ENCODE measurements at places on chromosomes 4 and X.

- DNase-seq: no peak
Observed at GRCh38 chr4:188452097-188452496, 312.9 kb downstream of the TRIML1 start.

GRCh38 chr4:60724623-60725022, 475.5 kb upstream of the ADGRL3 start:
- no peak for DNase-seq

DNA sequence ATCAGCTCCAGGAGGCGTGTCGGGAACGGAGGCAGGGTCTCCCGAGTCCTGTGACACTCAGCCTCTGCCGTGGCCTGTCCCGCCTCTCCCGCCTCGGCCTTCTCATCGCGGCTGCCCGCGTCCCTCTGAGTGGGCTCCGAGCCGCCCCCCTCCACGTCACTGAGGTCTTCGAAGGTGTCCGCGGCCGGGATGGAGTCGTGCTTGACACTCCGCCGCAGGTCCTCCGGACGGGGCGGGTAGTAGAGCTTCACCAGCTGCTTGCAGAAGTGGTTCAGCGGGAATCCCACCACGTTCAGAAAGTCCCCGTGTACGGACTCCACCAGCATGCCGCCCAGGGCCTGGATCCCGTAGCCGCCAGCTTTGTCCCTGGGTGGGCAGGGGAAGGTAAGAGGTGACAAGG, 25.0 kb downstream of the ASMTL start:
- DNase-seq: no peak

DNA sequence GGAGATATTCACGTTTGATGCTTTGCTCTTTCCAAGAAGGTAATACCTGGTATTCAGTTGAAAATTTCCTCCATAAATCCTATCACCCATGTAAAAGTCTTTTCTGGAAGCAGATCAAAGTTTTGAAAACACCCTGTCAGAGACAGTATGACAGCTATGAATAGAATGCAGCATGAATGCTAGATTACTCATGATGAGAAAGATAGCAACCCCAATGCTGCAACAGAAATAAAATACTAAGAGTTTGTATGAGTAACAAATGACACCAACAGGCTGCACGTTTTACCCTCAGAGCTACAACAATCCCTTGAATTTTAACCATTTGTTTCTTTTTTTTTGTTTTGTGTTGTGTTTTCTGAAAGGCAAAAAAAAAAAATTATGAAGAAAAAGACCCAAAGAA, 108.6 kb downstream of the ARHGAP6 start:
- no peak for DNase-seq

- no peak for DNase-seq
Observed at GRCh38 chr4:90888571-90888970, 761.4 kb downstream of the CCSER1 start.

DNA sequence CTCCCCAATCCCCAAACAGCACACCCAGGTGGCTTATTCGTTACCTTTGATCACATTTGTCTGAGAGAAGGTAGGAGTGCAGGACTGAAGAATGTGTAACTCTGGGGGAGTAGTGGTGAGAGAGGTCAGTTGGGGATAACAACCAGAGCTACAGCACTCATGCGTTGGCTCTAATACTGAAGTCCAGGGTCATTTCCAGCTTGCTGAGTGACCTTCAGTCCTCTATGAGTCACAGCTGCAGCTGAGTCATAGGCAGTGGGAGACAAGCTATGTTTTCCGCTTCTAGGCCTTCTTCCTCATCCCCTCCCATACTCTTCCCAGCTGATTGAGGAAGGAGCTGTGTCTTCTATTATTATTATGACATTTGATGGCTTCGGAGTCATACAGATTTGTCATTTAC, 31.6 kb upstream of the CT47C1 start:
- no peak for DNase-seq

- DNase-seq: no peak
Observed at GRCh38 chrX:139126493-139126892, 404.0 kb upstream of the F9 start.

- DNase-seq: no peak
Observed at GRCh38 chrX:49106930-49107329, 16.6 kb downstream of the GPKOW start.

DNA sequence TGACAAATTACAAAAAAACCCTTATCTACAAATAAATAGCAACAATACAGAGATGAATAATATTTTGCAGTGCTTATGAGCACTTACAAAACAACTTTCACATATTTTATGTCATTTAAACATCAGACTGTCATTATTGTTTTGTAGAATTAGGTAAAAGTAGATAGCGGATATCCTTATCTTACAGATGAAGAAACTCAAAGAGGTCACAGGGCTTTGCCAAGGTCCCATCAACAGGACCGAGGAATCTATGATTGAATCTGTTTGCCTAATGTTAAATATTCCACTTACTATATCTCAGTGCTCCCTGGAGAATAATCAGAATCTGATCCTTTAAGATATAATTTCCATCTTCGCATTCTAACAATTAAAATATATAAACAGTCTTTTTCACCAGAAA, 119.0 kb downstream of the GASK1B start:
- no peak for DNase-seq

DNA sequence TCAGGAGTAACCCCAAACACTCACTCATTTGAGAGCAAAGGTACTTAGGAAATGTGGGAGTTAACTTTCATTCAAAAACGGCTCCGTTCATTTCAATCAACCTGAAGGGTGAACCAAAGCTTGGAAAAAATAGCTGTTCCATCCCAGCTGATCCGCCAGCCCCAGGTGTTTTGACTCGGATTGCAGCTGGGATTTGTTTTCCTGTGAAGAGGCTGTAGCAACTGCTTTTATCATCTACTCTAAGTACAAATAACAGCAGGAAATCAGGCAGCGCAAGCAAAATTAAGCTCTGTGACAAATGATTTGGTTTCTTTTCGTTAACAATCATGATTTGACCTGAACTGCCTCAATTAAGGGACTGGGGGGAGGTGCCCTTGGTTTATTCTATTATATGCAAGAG, 154.7 kb downstream of the BEND2 start:
- no peak for DNase-seq

DNA sequence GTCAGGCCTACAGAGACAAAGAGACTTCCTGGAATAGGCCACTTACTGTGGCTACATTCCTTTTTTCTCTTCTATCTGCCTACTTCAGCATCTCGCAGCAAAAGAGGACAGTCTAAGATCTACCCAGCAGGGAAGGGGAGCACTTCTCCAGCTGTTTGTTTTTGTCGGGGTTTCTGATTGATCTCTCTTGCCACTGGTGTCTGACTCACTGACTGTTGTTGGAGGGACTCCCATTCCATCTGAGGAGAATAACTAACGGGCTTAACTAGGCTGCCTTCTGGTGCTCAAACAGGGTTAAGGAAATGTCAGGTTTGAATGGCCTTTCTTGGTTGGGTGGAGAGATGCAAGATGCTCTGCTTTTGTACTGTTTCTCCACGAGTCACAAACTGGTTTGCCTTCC, 100.2 kb upstream of the TMEM164 start:
- no peak for DNase-seq

- no peak for DNase-seq
Observed at GRCh38 chrX:43165343-43165920, 387.5 kb upstream of the PPP1R2C start.

DNA sequence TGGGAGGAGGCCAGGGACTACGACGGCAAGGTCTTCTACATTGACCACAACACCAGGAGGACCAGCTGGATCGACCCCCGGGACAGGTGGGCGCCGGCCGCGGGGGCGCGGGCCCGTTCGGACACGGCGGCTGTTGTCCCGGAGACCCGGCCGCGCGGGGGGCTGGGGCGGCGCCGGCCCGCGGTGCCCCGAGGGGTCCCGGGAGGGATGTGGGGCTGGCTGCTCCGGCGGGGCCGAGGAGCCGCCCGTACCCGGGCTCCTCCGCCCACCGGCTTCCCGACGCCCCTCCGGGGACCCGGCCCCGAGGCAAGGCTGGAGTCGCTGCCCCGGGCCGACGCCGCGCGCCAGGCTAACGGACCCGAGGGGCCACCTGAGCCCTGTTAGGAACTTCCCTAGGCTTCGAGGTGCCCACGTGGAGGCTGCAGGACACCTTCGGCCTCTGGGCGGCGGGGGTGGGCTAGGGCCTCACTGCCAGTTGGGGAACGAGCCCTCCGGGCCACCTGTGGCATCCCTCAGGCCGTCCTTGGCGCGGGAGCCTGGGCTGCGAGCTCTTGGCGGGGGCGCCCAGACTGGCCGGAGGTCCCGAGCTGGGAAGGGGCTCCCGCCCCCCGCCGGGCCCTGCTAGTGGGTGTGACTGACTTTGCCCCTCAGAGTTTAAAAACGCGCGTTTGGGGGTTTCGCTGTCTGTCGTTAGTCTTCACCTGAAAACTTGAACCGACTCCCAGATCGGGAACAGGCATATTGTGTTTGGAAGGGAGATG, 660 bp downstream of the WWC2 start:
- no peak for DNase-seq

GRCh38 chr4:73723928-73724327, 16.4 kb upstream of the CXCL8 start:
- DNase-seq: no peak

GRCh38 chr4:74623041-74623440, 171.3 kb downstream of the BTC start:
- no peak for DNase-seq

GRCh38 chrX:149372866-149373265, 132.2 kb downstream of the IDS start:
- DNase-seq: no peak

- DNase-seq: no peak
Observed at GRCh38 chr4:185307136-185307950, 88.4 kb downstream of the LRP2BP start.

DNA sequence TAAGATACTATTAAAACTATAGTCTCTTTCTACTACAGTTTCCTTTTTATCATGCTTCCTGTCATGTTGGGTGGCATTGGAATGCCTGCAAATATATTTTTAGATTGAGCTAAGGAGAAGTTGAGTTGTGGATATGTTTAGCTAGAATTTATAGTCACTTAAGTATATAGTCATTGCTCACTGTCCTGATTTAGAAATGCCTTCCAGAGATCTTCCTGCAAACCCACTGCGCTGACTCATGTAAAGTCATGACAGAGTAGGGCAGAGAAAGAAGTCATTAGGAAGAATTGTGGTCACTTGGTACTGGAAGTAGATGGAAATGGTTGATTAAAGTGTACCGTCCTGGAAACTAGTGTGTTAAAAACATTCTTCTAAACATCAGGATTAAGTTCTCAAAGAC, 490.3 kb upstream of the PABPC4L start:
- DNase-seq: no peak

- DNase-seq: no peak
Observed at GRCh38 chr4:7325541-7325940, 109.2 kb downstream of the PSAPL1 start.

DNA sequence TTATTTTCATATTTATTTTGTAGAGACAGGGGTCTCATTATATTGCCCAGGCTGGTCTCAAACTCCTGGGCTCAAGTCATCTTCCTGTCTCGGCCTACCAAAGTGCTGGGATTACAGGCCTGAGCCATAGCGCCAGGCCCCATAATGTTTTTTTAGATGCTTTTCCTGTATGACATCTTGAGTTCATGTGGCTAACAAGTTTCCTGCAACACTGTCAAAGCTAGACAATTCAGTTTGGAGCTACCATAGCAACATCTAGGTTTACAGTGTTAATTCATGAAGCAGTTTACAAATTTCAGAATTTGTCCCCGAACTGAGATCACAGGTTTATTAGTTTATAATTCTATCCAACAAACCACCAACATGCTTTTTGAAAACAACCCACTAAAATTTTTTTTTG, 6.4 kb upstream of the IL13RA2 start:
- DNase-seq: no peak

GRCh38 chrX:32874839-32875238, 336.5 kb downstream of the DMD start:
- DNase-seq: no peak

GRCh38 chrX:134658002-134658759, at the start of gene PLAC1:
Gene PLAC1, minus strand, starts transcription at chrX:134658471. Its CDS starts 91,789 bp downstream, at chrX:134566682.
- DNase-seq: no peak

DNA sequence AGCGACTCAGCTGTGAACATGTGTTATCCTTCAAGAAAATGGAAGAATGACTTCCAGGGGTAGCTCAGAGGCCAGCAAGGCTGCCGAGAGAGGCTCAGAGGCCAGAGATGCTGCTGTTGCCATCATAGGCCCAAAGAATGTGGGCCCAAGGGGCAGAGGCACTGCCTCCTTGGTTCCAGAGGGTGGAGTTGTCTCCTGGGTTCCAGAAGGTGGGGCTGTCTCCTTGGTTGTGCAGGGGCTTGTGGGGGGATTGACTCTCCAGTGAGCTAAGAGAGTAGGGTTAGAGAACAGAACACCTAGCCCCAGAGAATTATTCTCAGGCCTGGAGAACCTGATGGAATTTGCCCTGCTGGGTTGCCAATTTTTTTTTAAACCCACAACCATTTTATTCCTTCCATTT, 62.6 kb downstream of the DGKK start:
- no peak for DNase-seq

DNA sequence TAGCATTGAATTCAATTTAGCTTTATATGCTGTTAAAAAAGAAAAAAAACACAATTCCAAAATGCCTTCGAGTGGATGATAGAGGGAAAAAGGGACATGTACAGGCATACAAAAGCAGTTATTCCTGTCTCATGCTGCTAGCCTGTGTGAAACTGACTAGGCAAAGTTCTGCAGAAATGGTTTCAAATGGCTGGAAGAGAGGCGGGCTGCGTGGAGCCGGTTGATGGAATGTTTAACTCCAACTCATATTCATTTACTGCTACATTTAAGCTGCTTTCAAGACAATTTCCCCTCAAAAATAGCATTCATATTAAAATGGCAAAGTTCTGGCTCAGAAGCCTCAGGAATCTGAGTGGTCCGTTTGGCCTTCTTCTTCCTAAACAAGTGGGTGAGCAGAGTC, 143.8 kb upstream of the PPARGC1A start:
- DNase-seq: no peak

GRCh38 chrX:10016519-10017132, 49.5 kb downstream of the CLDN34 start:
- no peak for DNase-seq

GRCh38 chr4:94431388-94431787, 20.4 kb upstream of the PDLIM5 start:
- no peak for DNase-seq

DNA sequence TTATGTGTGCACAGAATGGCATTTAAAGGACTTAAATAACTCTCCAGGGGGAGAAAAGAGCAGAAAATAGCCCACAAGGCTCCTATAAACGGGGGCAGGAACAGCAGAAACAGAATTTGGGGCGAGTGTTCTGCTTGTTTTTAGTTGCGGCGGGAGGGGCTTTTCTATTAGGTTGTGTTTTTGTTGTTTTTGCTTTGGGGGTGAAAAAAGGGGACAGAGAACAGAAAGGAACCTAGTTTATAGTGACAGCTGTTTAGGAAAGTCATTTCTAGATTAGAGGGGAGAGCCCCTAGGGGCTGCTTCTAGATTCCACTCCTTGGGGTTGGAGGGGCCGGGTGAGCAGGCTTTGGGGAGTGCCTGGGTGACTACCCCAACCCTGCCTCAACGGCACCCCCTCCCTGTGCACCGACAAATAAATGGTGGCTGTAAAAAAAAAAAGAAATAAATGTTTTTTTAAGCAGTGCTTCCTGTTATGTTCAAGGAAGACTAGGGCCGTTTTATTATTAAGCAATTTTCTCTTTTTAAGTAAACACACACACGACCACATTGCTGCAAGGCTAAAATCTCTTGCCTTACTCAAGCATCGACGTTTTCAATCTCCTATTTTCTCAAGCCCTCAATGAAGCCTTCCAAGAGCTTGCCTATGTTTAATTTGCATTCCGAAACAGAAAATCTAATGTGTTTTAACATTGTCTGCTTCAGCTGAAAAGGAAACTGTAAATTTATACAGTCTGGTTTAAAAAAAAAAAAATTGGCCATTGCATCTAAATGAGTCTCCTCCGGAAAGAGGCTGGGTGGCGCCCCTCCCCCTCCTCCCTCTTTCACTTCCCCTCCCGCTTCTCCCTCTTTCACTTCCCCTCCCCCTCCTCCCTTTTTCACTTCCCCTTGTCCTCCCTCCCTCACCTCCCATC, 123.3 kb upstream of the TBL1X start:
- no peak for DNase-seq

All from cortex of kidney (tissue), 1 donor.